ENCODE measurements at places on chromosomes 3 and 15. TPM values are rescaled to one million over a fixed set of nuclear protein-coding genes. Genes with fewer than 3 reads are reported as not detected.

The GOLGA8R gene
- total RNA-seq: 9.8 TPM

The PDZRN3 gene
- total RNA-seq: 36.4 TPM

The CYP19A1 gene
- 3.5 TPM for total RNA-seq

The STRA6 gene
- 2.6 TPM for total RNA-seq

The DNASE1L3 gene
- 2.2 TPM for total RNA-seq

The CLRN1 gene
- total RNA-seq: not detected

The CILP gene
- 0.89 TPM for total RNA-seq

The ZNF639 gene
- 53.3 TPM for total RNA-seq

The C3orf85 gene
- not detected for total RNA-seq

All from lung (tissue), 17 donors.